Smooth muscle cell of trachea (primary cell): ENCODE measurements at places on chromosomes 2 and 18. TPM values are rescaled to one million over a fixed set of nuclear protein-coding genes. Genes with fewer than 3 reads are reported as not detected.

Gene SLC30A3
- total RNA-seq: 0.15 and 0.50 TPM in 2 replicates

Gene SOX11
- under 0.01 TPM in 1 of 2 replicates, not detected in the other for total RNA-seq

Gene HOXD4
- not detected in 2 replicates for total RNA-seq

Gene RGPD3
- 0.29 and 0.33 TPM in 2 replicates for total RNA-seq

Gene TNS1
- 114 and 121 TPM in 2 replicates for total RNA-seq

Gene CYP27C1
- under 0.01 TPM in 1 of 2 replicates, not detected in the other for total RNA-seq

Gene ZBTB7C
- under 0.01 TPM in 1 of 2 replicates, not detected in the other for total RNA-seq

Gene ABI2
- 31.1 and 33.7 TPM in 2 replicates for total RNA-seq

Gene NTSR2
- total RNA-seq: not detected in 2 replicates

Gene SLC66A3
- 44.7 and 91.0 TPM in 2 replicates for total RNA-seq

Gene GRB14
- 0.29 and 0.83 TPM in 2 replicates for total RNA-seq
